ENCODE measurements at places on chromosomes 12 and 14. TPM values are rescaled to one million over a fixed set of nuclear protein-coding genes. Genes with fewer than 3 reads are reported as not detected.

Gene CLEC14A
- total RNA-seq: 1.2 TPM

Gene KLC1
- 193 TPM for total RNA-seq

Gene AQP2
- total RNA-seq: not detected

Gene C14orf132
- total RNA-seq: 16.1 TPM

Gene ADAMTS20
- 0.14 TPM for total RNA-seq

Gene CCDC197
- total RNA-seq: not detected

Gene LHX5
- not detected for total RNA-seq

Gene MYBPC1
- not detected for total RNA-seq

Gene ACRBP
- 0.46 TPM for total RNA-seq

Gene ETFRF1
- total RNA-seq: 19.9 TPM

Gene STON2
- total RNA-seq: not detected

Gene CCDC196
- not detected for total RNA-seq

Gene STYK1
- 1.6 TPM for total RNA-seq

All from smooth muscle cell of the umbilical artery (primary cell).